ENCODE measurements at places on chromosomes 16 and 17. TPM values are rescaled to one million over a fixed set of nuclear protein-coding genes. Genes with fewer than 3 reads are reported as not detected.

DNA sequence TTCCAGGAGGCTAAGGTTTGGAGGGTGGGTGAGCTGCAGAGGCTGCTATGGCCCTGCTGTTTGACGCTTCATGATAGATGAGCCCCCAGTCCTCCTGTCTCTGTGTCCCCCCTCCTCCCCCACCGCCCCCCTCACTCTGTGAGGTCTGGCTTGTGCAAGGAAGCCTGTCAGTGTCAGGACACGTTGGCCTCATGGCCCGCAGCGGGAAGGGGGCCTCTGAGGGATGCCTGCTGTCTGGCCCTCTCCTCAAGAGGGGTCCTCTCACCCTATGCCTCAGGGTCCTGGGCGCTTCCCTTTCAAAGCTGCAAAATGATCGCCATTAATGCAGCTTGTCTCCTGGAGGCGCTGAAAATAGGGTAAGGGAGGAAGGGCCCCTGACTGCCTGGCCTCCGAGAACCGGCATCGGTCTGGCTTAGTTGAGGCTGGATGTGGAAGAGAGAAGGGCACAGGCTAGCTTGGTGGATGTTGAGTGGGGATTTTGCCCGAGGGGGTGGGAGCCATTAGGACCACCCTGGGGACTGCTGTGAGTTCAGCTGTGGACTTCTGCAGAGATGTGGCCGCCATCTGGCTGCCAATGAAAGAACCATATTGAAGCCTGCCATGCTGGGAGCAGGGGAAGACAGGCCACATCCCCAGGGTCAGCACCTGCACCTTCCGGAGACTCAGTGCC lies 14.8 kb upstream of the GOSR2 start:
- no peak for DNase-seq

DNA sequence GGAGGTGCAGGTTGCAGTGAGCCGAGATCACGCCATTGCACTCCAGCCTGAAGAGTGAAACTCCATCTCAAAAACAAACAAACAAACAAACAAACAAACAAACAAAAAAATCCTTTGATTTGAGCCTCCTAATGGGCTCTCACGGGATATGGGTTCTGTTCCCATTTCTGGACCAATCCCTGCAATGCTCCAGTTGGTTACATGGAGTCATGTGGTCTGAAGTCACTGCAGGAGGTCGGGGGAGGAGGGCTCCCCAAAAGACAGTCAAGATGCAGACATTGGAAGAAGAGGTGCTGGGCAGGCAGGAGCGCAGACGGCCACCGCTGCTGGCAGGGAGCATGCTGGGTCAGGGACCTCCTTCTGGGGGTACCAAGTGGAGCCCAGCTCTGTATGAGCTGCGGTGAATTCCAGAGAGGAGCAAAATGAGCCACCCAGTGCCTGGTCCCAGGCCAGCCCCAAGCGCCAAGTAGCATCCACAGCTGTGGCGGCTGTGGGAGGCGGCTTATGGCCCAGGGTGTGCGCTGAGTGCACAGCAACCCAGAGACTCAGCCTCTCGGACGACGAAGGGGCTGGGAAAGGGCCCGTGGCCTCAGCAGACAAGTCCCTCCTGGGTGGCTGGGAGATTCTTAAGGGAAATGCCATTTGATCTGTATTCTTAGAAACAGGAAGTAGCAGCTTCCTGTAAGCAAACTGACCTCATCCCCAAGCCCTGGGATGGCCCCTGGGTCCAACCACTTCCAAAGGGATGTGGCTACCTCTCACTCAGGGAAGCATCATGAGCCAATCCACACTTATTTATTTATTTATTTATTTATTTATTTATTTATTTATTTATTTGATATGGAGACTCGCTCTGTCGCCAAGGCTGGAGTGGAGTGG lies 19.6 kb upstream of the ATP2A3 start:
- DNase-seq, result peak; percentile 59

GRCh38 chr16:47142821-47143676 lies 696 bp downstream of the NETO2 start:
- peak; percentile 77 for DNase-seq

DNA sequence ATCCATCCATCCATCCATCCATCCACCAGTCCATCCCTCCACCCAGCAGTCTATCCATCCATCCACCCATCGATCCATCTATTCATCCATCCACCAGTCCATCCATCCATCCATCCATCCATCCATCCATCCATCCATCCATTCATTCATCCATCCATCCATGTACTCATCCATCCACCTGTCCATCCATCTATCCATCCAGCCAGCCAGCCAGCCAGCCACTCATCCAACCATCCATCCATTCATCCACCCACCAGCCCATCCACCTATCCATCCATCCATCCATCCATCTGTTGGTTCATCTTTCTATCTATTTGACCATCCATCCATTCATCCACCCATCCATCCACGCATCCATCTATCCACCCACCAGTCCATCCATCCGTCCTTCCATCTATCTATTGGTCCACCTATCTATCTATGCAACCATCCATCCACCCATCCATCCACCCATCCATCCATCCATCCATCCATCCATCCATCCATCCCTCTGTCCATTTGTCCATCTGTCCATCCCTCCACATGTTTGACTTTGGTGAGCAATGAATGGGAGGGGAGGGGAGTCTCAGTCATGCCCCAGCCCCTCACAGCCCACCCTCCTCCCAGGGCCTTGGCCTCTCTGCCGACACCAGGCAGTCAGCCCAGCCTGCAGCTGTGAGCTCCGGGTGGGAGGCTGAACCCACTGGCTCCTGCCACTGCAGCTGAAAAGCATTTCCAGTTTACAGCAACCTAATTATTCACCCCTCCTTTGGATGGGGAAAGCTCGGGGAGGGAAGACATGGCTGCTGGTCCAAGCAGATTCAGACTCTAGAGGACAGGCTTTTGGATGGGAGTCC lies 38.1 kb upstream of the SSTR5 start:
- no peak for DNase-seq

- no peak for DNase-seq
Measured at GRCh38 chr17:17206913-17207335, 791 bp upstream of the PLD6 start.

GRCh38 chr17:73030995-73031394 lies 61.5 kb downstream of the SLC39A11 start:
- DNase-seq, result no peak

DNA sequence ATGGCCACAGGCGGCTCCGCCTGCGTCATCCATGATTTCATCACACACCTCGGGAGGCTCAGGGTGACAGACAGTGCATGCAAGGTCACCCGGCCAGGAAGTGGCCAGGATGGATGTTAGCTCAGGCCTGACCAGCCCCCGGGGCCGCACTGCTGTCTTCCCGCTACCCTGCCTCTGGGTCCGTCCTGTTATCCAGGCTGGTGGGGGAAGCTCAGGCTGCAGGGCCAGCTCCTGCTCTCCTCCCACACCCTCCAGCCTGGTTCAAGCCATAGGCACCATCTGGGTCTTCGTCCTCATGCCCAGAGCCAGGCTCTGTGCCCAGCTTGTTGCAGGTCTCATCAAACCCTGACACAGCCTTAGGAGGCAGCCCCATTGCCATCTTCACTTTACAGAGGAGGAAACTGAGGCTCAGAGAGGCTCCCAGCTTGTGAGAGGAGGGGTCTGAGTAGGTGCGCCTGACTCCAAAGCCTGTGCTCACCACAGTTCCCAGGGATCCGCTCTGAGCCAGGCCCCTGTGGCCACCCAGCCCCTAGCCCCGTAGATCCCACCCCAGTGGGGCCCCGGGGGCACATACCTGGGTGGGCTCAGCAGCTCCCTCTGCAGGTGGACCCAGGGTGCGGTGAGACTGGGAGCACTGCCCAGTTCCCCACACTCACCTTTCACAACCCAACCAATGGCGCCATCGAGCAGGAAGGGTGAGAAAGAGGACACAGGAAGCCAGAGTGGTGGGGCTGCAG lies 412 bp upstream of the ADGRG3 start:
- DNase-seq, result no peak

DNA sequence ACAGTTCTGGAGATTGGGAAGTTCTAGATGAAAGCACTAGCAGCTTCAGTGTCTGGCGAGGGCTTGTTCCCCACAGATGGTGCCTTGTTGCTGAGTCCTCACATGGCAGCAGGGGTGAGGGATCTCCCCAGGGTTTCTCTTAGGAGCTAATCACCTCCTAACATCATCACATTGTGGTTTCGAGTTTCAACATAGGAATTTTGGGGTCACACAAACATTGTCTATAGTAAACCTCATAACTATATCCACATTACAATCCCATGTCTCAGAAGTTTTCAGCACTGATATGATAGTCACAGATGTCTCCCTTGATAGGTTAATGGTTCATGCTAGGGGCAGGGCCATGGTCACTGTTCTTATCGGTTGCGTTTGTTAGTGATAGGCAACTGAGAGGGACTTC lies 13.8 kb downstream of the CLUAP1 start:
- no peak for DNase-seq

- DNase-seq, result no peak
Measured at GRCh38 chr16:50724306-50724705, 17.6 kb upstream of the CYLD start.

DNA sequence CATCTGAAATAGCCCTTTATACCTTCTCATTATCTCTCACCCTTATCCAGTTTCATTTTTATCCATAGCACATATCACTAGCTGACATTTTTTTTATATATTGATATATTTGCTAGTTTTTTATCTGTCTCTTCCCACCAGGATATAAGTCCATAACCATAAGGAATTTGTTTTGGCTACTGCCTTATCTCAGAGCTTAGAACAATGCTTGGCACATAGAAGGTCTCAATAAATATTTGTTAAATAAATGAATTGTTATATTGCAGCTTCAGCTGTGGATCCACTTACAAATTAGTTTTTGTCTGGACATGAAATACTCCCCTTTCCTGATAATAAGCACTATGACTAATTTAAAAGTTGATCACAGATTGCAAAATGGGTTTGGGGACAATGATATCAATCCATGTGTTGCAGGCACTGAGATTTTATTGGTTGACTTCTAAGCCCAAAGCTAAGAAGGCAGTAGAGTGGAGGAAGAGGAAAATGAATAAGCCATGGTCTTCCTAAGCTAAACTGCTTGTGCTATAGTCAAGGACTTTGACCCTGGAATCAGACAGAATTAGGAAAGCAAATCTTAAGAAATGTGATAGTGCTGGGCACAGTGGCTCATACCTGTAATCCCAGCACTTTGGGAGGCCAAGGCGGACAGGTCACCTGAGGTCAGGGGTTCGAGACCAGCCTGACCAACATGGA lies 31.9 kb upstream of the YPEL2 start:
- no peak for DNase-seq

DNA sequence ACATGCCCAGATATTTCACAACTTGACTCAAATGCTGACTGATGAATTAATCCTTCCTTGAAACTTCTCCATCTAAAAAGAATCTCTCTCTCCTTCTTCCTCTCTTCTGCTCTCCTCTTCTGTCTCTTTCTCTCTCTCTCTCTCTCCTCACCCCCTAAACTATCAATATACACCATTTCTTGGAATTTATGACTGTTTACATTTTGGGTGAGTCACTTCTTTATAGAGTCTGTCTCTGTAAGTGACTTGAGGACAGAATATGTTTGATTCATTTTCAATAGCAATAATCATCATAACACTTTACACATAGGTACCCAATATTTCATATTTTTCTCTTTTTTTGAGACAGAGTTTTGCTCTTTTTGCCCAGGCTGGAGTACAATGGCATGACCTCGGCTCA lies 15.3 kb downstream of the OR3A1 start:
- DNase-seq, result no peak

GRCh38 chr16:81445966-81446906 lies 1.6 kb downstream of the CMIP start:
- DNase-seq, result no peak

- no peak for DNase-seq
Measured at GRCh38 chr16:87493608-87494280, 920 bp upstream of the ZCCHC14 start.

Gene RHBDF2
- total RNA-seq, result 30.9 TPM

Gene PPY
- not detected for total RNA-seq

Gene ABCA6
- 31.6 TPM for total RNA-seq

Gene GAS2L2
- not detected for total RNA-seq

Gene SSTR5
- 0.26 TPM for total RNA-seq

Gene TRIM47
- 39.8 TPM for total RNA-seq

Gene ABCC11
- not detected for total RNA-seq

Gene PRDM7
- total RNA-seq, result not detected

Measured in aorta (tissue), 5 donors.